NCI-H146 (cell line): ENCODE measurements at places on chromosomes 16 and 17.

GRCh38 chr17:37844158-37844976 lies 79.8 kb upstream of the TBC1D3K start:
- DNase-seq, result no peak

GRCh38 chr16:9402293-9402860 lies 310.9 kb downstream of the HAPSTR1 start:
- no peak for DNase-seq

- no peak for DNase-seq
These were observed 5.9 kb downstream of the GSPT1 start for GRCh38 chr16:11909653-11910545.

GRCh38 chr17:35245196-35245486 lies 2.3 kb downstream of the SLFN5 start:
- DNase-seq, result no peak

DNA sequence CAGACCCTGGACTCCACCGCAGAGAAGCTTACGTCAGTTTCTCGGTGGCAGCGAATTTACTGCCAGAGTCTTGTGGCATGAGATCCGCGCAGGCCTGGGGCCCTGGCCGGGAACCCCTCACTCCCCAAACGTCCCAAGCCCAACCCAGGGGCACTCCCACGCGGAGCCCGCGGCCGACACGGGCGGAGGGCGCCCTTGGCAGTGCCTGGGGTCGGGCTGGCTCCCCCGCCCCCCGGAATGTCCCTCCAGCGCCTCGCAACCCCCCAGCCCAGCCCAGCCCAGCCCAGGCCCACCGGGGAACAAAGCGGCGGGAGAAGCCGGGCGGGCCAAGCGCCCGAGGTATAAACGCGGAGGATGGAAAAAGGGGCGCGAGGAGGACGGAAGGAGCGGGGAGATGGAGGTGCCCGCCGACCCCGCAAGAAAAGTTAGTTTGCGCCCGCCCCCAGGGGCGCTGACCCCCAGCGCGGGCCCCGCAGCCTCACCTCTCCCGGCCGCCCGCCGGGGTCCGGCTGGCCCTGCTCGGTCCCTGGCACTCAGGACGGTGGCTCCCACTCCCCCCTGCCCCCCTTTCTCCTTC lies 330 bp downstream of the CASKIN2 start:
- DNase-seq, result no peak
